ENCODE measurements at places on chromosomes 11 and 22. TPM values are rescaled to one million over a fixed set of nuclear protein-coding genes. Genes with fewer than 3 reads are reported as not detected.

- no peak for DNase-seq
Measured at GRCh38 chr11:93505703-93506102, 37.5 kb downstream of the SMCO4 start.

The GPR83 gene
- 0.92 TPM for polyA plus RNA-seq

DNA sequence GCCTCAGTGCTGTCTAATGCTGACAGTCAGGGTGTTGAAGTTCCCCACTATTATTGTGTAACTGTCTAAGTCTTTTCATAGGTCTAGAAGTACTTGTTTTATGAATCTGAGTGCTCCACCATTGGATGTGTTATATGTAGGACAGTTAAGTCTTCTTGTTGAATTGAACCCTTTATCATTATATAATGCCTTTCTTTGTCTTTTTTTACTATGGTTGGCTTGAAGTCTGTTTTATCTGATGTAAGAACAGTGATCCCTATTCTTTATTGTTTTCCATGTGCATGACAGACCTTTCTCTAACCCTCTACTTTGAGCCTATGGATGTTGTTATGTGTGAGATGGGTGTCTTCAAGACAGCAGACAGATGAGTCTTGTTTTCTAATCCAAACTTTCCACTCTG, 107.8 kb upstream of the C11orf58 start:
- DNase-seq = no peak

GRCh38 chr11:116891746-116892145, 54.3 kb upstream of the APOA1 start:
- DNase-seq = no peak

The F2 gene
- polyA plus RNA-seq = 4.0 TPM

DNA sequence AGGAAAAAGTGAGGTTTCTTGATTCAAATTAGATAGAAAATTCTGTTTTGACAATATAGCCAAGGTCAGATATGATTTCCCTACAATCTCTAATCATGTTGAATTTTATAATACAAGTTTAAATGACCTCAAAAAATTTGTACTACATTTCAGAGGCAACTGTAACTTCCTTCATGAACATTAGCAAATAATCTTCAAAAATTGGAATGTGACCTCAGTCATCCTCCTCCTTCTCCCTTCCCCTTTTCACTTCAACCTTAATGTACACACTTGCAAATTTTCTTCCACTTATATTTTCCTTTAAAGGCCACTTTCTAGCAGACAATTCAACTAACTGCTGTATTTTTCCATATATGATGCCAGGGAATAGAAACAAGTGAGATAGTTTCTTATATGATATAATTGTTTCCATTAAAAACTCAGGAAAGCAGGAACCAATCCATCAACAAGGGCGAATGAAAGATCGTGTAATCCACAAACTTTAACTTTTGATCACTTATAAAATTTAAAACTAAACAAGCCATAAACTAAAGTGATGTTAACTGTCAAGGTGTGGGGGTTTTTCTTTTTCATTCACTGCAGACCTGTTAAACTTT, 60.3 kb downstream of the MAML2 start:
- no peak for DNase-seq

GRCh38 chr22:50599816-50600455, 657 bp upstream of the MAPK8IP2 start:
- DNase-seq = no peak

Measured in left renal cortex interstitium (tissue), 4 donors.